NCI-H1105 (cell line): ENCODE measurements at places on chromosomes 7 and 10.

DNA sequence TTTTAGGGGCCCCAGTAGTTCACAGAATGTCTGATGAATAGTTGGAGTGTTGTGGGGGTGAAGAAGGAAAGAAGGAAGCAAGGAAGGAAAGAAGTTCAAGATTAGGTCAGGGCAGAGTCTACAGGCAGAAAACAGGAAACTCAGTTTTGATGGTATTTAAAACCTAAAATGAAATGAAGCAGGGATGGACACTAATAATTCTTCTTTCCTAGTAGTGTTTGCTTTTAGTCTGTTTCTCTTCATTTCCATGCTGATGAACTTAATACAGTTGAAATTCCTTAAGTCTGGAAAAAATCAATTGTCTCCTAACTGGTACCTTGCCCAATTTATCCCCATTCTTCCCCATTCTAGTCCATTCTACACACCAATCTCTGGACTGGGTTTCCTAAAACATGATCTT is 59.0 kb upstream of the GSAP start:
- DNase-seq = no peak

DNA sequence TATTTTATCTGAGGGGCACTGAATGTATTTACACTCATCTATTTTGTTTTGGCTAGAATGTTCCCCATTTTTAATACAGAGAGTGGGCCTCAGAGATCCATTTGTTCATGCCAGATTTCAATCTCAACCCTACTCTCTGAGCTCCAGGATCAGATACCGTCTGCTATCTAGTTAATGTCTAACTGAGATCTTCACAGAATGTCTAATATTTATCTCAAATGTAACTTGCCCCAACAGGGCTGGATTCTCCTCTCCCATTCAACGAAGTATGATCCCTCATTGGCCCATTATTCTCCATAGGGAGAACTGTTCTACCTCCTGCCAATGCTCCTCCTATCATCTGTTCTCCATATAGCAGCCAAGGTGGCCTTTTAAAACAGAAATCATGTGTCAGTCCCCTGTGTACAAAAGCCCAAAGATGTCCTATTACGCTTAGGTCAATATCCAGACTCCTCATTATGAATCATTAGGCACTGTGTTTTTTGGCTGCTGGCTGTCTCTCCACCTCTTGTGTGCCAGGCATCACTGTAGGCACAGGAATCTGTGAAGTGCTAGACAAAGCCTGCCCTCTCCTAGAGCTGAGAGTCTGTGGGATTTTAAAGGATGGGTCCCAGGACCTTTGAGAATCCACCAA is 169.3 kb upstream of the AGK start:
- no peak for DNase-seq

DNA sequence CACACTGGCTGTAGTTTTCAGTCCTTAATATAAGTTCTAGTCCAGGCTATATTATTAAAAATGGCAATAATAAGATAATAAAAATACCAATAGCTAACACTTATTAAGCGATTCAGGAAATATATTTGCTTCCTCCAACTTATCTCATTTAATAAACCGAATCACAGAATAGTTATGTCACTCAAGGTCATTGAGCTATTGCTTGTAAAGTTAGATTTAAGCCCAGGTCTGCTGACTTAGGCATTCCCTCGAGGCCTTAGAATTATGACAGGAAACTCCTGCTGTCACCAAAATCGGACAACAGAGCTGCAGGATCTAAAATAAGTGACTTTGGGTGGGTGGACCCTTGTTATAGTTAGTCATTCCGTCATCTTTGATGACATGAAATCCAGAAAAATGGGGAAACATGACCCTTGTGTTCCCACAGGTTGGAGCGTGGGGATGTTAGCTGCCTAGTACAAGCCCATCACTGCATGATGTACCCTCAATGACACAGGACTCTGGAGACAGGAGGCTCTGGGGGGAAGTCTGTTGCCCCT is 181.3 kb upstream of the PHYHIPL start:
- no peak for DNase-seq

DNA sequence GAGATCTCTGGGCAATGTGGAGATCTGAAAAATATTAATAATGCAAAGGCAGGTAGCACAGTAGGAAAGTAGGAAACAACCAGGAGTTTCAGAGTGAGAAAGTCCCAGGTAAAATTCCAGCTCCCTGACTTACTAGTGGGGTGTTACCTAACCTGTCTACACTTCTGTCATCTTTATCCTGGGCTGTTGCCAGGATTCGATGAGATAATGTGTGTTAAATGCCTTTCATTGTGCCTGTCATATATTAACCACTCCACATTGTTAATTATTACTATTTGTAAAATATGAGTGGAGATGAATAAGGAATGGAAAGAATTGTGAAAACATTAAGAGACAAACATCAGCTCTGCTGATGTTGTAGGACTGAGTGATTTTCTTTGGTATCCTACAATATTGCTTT is 50.0 kb upstream of the FRMD4A start:
- DNase-seq = no peak

DNA sequence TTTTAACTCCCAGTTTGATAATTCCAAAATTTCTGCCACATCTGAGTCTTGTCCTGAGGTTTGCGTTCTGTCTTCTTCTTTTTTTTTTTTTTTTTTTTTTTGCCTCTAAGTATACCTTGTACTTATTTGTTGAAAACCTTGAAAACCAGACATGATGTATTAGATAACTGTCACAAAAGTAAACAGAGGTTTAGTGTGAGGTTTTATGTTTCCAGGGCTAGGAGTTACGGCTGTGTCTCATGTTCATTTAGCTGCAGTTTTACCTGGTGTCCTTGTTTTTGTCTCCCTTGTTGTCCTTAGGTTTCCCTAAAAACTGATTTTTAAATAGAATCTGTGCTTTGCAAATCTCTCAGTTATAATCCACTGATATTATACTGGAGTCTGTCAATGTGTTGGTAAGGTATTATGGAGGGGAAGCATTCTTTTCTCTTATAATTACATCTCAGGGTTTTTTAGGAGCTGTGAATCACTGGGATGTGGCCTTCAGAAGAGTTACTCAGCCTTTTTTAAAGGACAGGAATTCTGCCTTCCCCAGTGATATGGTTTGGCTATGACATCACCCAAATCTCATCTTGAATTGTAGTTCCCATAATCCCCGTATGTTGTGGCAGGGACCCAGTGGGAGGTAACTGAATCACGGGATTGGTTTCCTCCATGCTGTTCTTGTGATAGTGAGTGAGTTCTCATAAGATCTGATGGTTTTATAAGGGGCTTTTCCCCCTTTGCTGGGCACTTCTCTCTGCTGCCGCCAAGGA is 95.0 kb downstream of the CDCA7L start:
- no peak for DNase-seq

DNA sequence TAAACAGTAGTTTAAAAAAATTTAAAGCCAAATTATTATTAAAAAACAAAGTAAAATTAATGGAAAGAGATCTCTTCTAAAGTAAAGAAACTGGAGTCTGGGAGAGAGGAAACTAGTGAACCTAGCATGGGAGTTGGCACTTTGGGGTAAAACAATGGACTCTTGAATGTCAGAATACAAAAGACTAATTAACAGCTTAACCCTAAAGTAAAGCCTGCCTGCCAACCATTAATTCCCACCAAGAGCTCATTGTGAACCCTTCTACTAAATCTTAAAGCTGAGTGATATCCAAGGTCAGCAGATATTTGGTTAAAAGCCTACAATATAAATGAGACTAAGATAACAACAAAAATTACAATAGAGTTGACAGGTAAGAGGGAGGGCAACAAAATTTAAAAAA is 36.5 kb downstream of the KMT2C start:
- no peak for DNase-seq

DNA sequence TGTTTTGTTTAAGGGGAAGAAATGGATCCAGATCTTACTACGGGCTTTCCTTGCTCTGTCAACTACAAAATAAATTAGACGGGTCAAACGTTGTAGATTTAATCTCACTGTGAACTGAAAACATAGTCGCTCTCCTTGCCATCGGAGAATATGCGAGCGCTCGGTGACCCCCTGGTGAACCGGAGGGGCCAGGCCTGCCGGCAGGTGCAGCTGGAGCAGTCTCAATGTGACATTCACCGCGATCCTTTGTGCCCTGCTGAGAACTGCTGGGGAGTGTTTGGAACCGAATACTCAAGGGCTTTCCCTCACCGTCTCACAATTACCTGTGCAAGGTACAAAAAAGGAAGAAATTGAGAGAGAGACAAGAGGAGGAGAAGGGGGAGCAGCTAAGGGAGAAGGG is 174.1 kb upstream of the GPR26 start:
- DNase-seq = no peak
